ENCODE measurements at places on chromosomes 2 and 18.

DNA sequence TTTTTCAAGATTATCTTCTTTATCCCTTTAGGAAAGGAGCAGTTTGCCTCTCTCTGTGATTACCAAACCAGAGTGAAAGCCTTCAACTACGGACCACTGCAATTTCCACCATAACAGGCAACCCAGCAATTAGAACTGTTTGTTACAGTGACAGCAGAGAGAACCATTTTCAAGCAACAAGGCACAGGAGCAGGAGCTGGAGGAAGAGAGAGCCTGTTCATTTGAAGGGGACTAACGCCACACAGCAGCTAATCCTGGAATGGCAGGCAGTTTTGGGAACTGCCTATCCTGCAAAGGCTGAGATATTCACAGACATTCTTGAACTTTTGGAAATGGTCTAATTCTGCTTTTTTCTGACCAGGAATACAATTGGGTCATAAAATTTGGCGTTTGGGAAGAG is 1541.9 kb upstream of the PIK3C3 start:
- DNase-seq: no peak

DNA sequence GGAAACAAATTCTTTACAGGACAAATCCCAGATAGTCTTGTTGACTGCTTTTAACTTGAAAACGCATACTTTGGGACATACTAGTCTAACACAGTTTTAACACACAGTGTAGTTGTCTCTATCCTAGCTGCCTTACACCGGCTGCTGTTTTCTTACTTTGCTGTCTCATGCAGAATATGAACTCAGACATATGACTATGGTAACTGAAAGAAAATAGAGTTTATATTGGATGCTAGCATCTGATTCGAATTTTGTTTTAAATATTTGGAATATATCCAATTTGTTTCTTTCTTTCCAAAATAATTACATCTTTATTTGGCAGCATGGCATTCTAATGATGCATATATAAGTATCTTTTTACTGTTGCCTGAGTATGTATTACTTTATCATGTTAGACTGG is 69.8 kb downstream of the ANKRD12 start:
- no peak for DNase-seq

GRCh38 chr2:213017404-213017803 is 134.0 kb downstream of the IKZF2 start:
- no peak for DNase-seq

DNA sequence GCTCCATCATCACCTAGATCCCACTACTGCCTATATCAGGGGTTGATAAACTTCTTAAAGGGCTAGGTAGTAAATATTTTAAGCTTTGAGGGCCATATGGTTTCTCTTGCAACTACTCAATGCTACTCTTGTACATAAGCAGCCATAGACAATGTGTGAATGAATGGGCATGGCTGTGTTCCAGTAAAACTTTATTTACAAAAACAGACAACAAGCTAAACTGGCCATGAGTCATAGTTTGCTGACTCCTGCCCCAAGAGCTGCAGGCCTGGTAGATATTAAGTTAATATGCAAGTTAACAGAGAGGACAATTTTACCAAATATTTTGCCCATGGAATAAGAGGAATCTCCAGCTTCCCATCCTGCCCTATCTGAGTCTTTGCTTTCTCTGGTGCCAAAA is 29.8 kb upstream of the MYO3B start:
- no peak for DNase-seq

All from activated CD8-positive, alpha-beta memory T cell treated with anti-CD3 and anti-CD28 coated beads for 1 hour (primary cell).